Sigmoid colon (tissue), 7 donors: ENCODE measurements at places on chromosomes 1 and 21.

GRCh38 chr21:34086887-34087306 is 13.5 kb downstream of the MRPS6 start:
- peaks cover 73% of the 10 kb centered on the region for H3K4me1 ChIP-seq
- H3K27ac ChIP-seq, result peak overlapping the region; percentile 7
- H3K4me3 ChIP-seq, result no peak overlapping the region
- no peak for DNase-seq
- no peaks in the 10 kb centered on the region for H3K27me3 ChIP-seq
- H3K36me3 ChIP-seq, result no peaks in the 10 kb centered on the region

DNA sequence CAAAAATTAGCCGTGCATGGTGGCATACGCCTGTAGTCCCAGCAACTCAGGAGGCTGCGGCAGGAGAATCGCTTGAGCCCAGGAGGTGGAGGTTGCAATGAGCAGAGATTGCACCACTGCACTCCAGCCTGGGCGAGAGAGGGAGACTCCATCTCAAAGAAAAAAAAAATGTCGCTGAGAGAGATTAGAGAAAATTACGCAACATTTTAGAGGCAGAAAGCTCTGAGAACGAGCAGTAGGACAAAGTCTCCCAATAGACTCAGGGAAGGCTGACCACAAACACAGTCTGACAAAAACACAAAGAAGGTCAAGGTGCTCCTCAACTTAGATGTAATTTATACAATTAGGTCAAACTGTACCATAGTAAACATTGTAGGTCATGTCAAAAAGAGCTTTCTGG is 367.6 kb upstream of the ZRANB2 start:
- no peaks in the 10 kb centered on the region for H3K36me3 ChIP-seq
- no peaks in the 10 kb centered on the region for H3K4me1 ChIP-seq
- no peak for DNase-seq

DNA sequence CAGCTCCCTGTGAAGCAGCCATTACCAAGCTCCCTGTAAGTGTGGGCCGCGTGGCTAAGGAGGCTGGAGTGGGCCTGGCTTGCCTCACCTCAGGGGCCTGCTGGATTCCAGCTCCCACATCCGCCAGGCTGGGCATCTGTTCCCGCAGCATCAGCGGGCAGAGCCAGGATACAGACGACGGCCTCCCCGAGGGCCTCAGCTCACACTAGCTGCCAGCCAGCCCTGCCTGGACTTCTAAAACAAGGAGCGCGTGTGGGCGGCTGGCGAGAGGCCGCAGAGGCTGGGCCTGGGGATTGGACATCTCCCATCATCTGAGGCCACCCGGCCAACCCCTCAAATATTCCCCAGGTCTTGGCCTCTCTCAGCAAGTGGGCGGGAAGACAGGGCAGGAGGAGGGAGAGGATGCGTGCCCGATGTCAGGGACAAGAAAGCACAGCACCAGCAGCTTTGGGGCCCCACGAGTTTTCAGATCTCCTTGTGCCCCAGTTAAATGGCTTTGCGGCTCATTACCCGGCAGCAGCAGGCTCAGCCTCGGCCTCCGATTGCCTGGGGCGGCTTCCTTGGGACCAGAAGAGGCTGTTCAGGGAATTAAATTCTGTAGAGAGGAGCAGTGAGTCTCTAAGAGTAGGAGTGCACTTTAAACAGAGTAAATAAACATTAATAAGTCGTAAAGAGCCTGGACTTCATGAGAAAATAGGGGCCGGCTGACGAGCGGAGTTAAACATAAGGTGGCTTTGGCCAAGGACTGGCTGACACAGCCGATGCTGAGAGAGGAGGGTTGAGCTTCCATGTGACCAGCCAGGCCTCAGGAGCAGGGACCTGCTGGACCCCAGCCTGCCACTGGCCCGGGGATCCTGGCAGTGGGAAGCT is 208.9 kb upstream of the C1orf174 start:
- no peaks in the 10 kb centered on the region for H3K27me3 ChIP-seq
- DNase-seq, result peak; percentile 48
- H3K4me1 ChIP-seq, result no peaks in the 10 kb centered on the region
- no peaks in the 10 kb centered on the region for H3K36me3 ChIP-seq
- H3K27ac ChIP-seq, result no peak overlapping the region

DNA sequence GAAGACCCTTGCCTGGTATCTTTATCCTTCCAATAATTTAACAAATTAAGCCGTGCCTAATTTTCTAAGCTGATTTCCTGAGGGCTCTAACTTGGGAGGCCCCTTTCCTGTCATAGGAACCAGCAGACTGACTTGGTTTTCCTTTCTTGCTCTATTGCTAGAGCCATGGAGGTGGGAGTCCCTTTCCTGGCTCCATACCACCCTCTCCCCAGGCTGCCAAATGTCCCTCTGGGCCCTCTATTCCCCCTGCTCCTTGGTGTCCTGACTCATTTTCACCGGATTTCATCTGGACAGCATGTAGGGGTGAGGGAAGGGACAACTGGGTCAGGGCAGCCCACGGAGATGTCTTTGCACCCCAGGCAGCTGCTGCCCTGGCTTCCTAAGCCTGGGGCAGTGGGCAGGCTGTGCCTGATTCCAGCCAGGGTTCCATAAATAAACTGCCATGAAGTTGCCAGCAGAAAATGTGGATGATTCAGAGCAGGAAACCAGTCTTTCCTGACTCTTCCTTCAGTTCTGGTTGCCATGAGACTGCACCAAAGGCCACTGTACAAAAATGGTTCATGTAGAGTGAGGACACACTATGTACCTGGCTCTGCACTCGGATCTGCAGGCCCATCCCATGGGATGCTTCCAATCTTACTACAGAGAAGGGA is 38.0 kb upstream of the SERBP1 start:
- H3K27me3 ChIP-seq, result no peaks in the 10 kb centered on the region
- H3K27ac ChIP-seq, result no peak overlapping the region
- H3K4me1 ChIP-seq, result no peaks in the 10 kb centered on the region
- no peak overlapping the region for H3K4me3 ChIP-seq
- no peak for DNase-seq
- no peaks in the 10 kb centered on the region for H3K36me3 ChIP-seq

DNA sequence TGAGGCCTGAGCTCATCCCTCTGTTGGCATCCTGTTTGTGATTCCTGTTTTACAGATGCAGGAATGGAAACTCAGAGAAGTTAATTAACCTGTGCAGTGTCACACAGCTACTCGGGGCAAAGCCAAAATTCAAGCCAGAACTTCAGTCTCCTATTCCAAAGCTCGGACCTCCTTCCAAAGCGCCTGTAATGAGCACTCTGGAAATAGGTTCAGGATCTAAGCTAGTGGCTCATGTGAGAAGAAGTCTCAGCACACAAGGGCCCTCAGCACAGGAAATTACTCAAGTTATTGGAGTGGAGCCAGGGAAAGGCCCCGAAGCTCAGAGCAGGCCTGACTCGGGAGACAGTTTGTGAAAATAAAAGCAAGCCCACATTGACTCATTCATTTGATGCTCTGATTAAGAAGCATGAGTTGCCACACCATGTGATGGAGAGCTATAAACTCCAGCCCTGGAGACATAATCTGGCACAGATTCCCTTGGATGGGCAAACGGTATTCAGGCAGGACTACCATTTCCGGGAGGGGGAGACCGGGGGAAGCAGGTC is 50.6 kb upstream of the LYST start:
- DNase-seq, result peak; percentile 91
- H3K27ac ChIP-seq, result peak overlapping the region; percentile 72
- no peak overlapping the region for H3K4me3 ChIP-seq
- no peaks in the 10 kb centered on the region for H3K36me3 ChIP-seq
- no peaks in the 10 kb centered on the region for H3K27me3 ChIP-seq
- H3K4me1 ChIP-seq, result peaks cover 8% of the 10 kb centered on the region

DNA sequence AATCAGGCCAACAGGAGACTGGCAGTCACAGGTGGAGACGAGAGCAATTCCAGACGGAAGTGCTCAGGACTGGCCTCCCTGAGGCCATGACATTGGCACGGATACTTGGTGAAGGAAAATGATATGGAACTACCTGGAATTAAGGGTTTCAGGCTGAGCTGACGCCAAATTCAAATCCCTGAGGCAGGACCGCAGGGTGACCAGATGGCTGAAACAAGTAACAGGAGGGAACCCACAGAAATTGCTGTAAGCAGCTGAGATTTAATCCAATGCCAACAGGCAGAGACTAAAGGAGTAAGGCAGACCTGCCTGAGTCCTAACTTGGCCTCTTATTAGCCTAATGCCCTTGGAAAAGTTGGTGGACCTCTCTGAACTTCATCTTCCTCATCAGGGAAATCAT is 76.2 kb downstream of the ERG start:
- H3K4me3 ChIP-seq, result no peak overlapping the region
- H3K36me3 ChIP-seq, result no peaks in the 10 kb centered on the region
- no peak overlapping the region for H3K27ac ChIP-seq
- H3K27me3 ChIP-seq, result no peaks in the 10 kb centered on the region

GRCh38 chr1:25184001-25184762 is 48.1 kb downstream of the SYF2 start:
- DNase-seq, result no peak
- H3K27ac ChIP-seq, result no peak overlapping the region
- no peak overlapping the region for H3K4me3 ChIP-seq
- H3K36me3 ChIP-seq, result no peaks in the 10 kb centered on the region
- no peaks in the 10 kb centered on the region for H3K4me1 ChIP-seq

DNA sequence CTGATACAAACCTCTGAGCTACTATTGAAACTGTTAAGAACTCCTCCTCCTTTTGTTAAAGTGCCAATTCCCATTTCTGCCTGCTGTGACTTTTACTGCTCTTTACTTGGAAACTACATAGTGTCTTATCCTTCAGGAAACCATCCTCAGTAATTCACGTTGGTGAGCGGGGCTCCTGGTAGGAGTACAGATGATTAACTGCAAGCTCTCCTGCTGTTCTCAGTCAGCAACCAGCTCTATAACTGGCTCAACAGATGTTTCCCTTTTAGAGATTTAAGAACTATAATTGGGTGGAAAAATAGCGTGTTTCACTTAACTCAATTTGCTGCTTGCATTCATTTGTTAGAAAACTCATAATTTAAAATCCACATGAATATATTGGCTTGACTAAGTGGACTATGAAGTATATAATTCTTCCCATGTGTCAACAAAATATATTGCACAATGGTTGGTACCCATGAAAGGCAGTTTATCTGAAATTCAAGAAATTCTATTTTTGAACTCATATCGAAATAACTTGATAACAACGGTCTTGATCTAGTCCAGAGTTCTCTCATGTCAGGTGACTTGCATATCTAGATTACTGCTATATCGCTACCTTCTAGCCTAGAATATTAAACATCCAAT is 574.0 kb downstream of the KCNT2 start:
- no peak overlapping the region for H3K27ac ChIP-seq
- H3K36me3 ChIP-seq, result no peaks in the 10 kb centered on the region
- no peak for DNase-seq
- no peak overlapping the region for H3K4me3 ChIP-seq
- no peaks in the 10 kb centered on the region for H3K4me1 ChIP-seq
- H3K27me3 ChIP-seq, result no peaks in the 10 kb centered on the region

DNA sequence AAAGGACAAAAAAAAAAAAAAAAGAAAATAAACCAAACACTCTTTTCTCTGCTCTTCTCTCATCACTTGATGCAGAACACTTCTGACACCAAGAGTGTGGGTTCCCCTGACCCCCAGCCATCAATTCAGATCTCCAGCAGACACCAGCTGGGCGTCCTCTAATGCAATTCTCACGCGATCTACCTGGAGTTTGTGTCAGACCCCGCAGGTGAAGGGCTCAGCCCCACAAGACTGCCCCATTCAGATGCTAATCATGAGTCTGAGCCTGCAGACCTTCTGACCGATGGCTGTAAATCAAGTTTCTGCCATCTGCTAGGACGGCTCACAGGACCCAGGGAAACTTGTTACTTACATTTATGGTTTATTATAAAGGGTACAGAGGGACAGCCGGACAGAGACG is 133.6 kb upstream of the C1orf174 start:
- DNase-seq, result no peak
- no peak overlapping the region for H3K27ac ChIP-seq
- no peaks in the 10 kb centered on the region for H3K4me1 ChIP-seq
- H3K27me3 ChIP-seq, result no peaks in the 10 kb centered on the region
- H3K4me3 ChIP-seq, result no peak overlapping the region

GRCh38 chr1:204473400-204473965 is 21.1 kb downstream of the PIK3C2B start:
- H3K4me1 ChIP-seq, result no peaks in the 10 kb centered on the region
- no peak overlapping the region for H3K4me3 ChIP-seq
- no peaks in the 10 kb centered on the region for H3K27me3 ChIP-seq
- peaks cover 11% of the 10 kb centered on the region for H3K36me3 ChIP-seq

DNA sequence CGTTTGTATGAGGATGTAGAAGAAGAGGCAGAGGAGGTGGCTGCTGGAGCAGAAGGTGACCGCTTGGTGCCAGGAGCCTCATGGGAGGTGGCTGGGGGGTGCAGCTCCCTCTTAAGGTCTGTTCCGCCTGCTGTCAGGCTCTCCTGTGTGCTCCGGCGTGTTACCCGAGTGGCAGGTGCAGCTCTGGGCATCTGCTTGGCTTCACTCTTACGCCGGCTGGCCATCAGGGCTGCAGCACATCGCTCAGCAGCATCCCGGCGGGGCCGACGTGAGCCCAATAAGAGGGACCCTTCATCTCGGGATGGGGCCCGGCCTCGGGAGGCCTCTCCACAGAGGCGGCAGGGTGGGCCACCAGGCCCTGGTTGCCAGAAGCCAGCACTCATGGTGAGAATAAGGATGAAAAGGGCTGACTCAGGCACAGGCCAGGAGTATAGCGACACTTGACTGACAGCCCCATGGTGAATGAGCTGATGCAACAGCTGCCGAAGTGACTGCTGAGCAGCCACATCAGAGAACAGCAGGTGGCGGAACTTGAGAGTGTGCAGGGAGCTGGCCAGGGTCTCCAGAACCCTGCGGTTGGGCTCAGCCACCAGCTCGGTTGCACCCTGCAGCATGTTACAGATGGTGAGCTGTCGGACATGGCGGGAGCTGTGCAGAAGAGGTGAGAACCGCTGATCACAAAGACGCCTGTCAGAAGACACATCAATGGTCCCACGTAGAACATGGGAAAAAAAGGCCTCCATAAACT is 17.5 kb downstream of the LRRC41 start:
- H3K27me3 ChIP-seq, result no peaks in the 10 kb centered on the region
- H3K27ac ChIP-seq, result no peak overlapping the region
- no peaks in the 10 kb centered on the region for H3K4me1 ChIP-seq
- no peak for DNase-seq
- H3K36me3 ChIP-seq, result peaks cover 12% of the 10 kb centered on the region
